Testis (tissue), 5 donors: ENCODE measurements at places on chromosomes 5 and 9. TPM values are rescaled to one million over a fixed set of nuclear protein-coding genes. Genes with fewer than 3 reads are reported as not detected.

GRCh38 chr5:110727025-110727314, 499 bp upstream of the TMEM232 start:
- no peaks in the 10 kb centered on the region for H3K36me3 ChIP-seq
- H3K4me1 ChIP-seq: no peaks in the 10 kb centered on the region
- no peaks in the 10 kb centered on the region for H3K27me3 ChIP-seq
- no peak for DNase-seq
- no peak overlapping the region for H3K27ac ChIP-seq

- no peaks in the 10 kb centered on the region for H3K27me3 ChIP-seq
- no peak overlapping the region for H3K27ac ChIP-seq
- H3K4me1 ChIP-seq: no peaks in the 10 kb centered on the region
- no peak overlapping the region for H3K4me3 ChIP-seq
Measured at GRCh38 chr5:66223637-66224036, 79.5 kb downstream of the SREK1 start.

DNA sequence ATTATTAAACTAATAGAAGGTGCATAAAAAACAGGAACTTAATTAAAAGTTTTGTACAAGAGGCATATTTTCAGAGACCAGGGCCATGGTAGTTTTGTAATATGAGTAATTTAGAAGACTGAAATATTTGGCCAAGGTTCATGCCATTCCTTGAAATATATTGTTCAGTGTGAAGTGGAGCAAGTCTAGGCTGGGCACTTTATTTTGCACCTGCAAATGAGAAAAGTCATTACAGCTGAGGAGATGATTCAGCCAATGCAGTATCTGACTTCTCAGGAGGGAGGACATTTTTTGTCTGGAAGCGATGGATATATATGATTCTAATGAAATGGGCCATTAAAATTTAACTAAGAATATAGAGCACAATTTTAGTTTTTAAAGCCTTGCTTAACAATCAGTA, 754.0 kb upstream of the ADAMTS16 start:
- H3K4me1 ChIP-seq: no peaks in the 10 kb centered on the region
- no peak for DNase-seq
- H3K27ac ChIP-seq: no peak overlapping the region
- no peaks in the 10 kb centered on the region for H3K27me3 ChIP-seq

- no peaks in the 10 kb centered on the region for H3K36me3 ChIP-seq
- H3K27me3 ChIP-seq: no peaks in the 10 kb centered on the region
- H3K4me3 ChIP-seq: no peak overlapping the region
- no peak overlapping the region for H3K27ac ChIP-seq
- peaks cover 6% of the 10 kb centered on the region for H3K4me1 ChIP-seq
Measured at GRCh38 chr9:137759117-137759516, 118.5 kb upstream of the CACNA1B start.

DNA sequence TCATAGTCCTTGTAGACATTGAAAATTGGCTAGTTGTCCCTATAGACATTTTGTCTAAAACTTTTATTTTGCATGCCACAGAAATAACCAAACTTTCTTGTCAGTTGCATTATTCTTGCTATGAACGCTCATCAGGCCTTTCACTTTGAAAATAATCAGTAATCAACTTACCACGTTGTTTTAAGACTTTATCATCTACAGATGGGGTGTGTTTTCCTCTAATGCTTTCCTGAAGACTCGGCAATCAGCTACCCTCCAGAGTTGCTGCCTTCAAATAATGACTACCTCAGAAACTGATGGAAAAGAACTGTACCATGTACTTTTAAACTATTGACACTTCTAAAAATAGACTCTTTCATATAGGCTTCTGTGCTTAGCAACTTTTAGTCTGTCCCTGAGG, 33.5 kb upstream of the HSPB3 start:
- no peaks in the 10 kb centered on the region for H3K27me3 ChIP-seq
- no peak for DNase-seq

- H3K27me3 ChIP-seq: no peaks in the 10 kb centered on the region
- H3K27ac ChIP-seq: peak overlapping the region; percentile 84
- peak overlapping the region; percentile 93 for H3K4me3 ChIP-seq
- no peaks in the 10 kb centered on the region for H3K36me3 ChIP-seq
- peaks cover 9% of the 10 kb centered on the region for H3K4me1 ChIP-seq
Measured at GRCh38 chr5:146203872-146204192, 427 bp downstream of the RBM27 start.

GRCh38 chr9:95302479-95302878, 15.0 kb downstream of the FANCC start:
- no peak overlapping the region for H3K4me3 ChIP-seq
- no peak for DNase-seq
- no peaks in the 10 kb centered on the region for H3K36me3 ChIP-seq
- H3K27me3 ChIP-seq: no peaks in the 10 kb centered on the region
- no peak overlapping the region for H3K27ac ChIP-seq
- no peaks in the 10 kb centered on the region for H3K4me1 ChIP-seq

DNA sequence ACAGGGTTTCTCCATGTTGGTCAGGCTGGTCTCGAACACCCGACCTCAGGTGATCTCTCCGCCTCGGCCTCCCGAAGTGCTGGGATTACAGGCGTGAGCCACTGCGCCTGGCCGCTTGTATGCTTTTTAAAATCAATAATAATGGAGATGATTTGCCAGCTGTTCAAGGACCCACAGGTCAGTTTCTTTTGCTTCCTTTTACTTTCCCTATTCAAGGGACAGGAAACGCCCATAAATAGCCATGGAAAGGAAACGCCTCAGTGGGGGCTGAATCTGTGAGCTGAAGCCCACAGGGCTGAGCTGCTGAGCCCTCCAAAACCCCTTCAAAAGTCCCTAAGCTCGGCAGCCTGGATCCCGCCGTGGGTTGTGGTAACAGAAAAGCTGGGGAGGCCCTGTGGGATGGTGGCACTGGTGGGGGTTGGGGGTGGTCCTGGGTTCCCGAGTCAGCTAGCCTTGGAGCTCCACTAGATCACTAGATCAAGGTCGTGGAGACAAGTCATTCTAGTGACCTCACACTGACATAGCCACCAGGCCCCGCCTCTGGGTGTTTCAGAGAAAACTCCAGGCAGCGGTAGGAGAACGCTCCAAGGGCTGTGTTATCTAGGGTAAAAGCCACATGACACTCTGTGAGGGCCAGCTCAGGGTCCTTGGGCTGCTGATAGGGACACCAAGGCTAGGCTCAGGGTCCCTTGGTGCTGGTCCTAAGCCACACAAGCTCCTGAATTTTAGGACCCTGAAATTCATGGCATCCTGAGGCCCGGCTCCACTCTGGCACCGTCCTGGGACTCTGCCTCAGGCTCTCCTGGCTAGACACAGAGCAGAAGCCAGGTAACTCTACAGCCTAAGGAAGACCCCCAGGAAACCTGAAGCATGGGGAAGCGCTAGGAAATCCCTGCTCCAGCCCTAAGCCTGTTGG, 18.0 kb upstream of the DUSP1 start:
- no peaks in the 10 kb centered on the region for H3K27me3 ChIP-seq
- H3K4me3 ChIP-seq: no peak overlapping the region
- peaks cover 20% of the 10 kb centered on the region for H3K4me1 ChIP-seq
- H3K36me3 ChIP-seq: no peaks in the 10 kb centered on the region
- H3K27ac ChIP-seq: peak overlapping the region; percentile 91

NRARP gene
- 14.4 TPM for total RNA-seq

AQP7 gene
- total RNA-seq: 19.1 TPM

DNA sequence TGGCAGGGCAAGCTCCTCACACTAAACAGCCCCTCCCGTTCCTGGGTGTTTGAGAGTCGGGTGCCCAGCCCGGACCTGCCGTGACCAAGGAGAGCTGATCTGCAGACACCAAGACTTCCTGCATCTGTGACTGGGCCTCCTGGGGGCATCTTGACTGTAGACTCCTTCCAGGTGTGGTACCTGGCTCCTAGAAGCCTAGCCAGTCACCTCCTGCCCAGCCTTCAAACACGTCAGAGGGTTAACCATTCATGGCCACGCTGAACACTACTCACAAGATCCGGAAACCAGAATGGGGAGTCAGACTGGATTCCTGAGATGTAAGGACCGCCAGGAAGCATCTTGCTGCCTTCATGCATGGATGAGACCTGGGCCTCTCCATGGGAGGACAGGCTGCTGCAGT, 3.7 kb upstream of the LCN2 start:
- H3K27ac ChIP-seq: no peak overlapping the region
- H3K27me3 ChIP-seq: no peaks in the 10 kb centered on the region
- DNase-seq: no peak
- no peaks in the 10 kb centered on the region for H3K4me1 ChIP-seq

PCDHGA11 gene
- total RNA-seq: 9.1 TPM

- H3K4me3 ChIP-seq: no peak overlapping the region
- no peaks in the 10 kb centered on the region for H3K4me1 ChIP-seq
- no peaks in the 10 kb centered on the region for H3K27me3 ChIP-seq
- H3K27ac ChIP-seq: no peak overlapping the region
- no peaks in the 10 kb centered on the region for H3K36me3 ChIP-seq
Measured at GRCh38 chr5:82804155-82804690, 273.0 kb downstream of the TMEM167A start.

DNA sequence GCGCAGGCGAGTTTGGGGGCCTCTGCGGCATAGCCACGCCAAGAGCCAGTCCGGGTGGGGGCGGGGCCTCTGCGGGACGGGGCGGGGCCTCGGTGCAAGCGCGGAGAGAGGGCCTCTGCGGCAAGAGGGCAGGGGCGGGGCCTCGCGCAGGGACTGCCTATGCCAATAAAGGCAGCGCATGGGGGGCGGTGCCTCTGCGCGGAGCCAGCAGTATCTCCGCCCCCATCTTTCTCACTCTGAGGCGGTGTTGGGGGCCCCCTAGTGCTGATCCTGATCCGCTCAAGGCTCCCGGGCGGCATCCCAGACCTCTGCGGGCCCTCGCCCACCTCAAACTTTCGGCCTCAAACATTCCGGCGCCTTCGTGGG, 9.2 kb upstream of the GPRIN1 start:
- peak; percentile 81 for DNase-seq
- peak overlapping the region; percentile 36 for H3K4me3 ChIP-seq
- H3K27me3 ChIP-seq: no peaks in the 10 kb centered on the region

CERCAM gene
- 21.7 TPM for total RNA-seq

- no peaks in the 10 kb centered on the region for H3K36me3 ChIP-seq
- no peak for DNase-seq
- H3K4me3 ChIP-seq: no peak overlapping the region
- no peak overlapping the region for H3K27ac ChIP-seq
Measured at GRCh38 chr5:10595672-10596309, 31.9 kb downstream of the ANKRD33B start.

NSUN2 gene
- total RNA-seq: 80.1 TPM

- no peak overlapping the region for H3K27ac ChIP-seq
- DNase-seq: no peak
- no peaks in the 10 kb centered on the region for H3K4me1 ChIP-seq
- H3K36me3 ChIP-seq: no peaks in the 10 kb centered on the region
- H3K27me3 ChIP-seq: no peaks in the 10 kb centered on the region
- H3K4me3 ChIP-seq: no peak overlapping the region
Measured at GRCh38 chr9:133445293-133445969, 14.3 kb upstream of the CACFD1 start.

- H3K27me3 ChIP-seq: no peaks in the 10 kb centered on the region
- H3K4me3 ChIP-seq: peak within 1 kb of the TSS; percentile 64
- peak within 1 kb of the TSS; percentile 57 for H3K27ac ChIP-seq
- peak; percentile 82 for DNase-seq
- H3K4me1 ChIP-seq: peaks cover 29% of the 10 kb centered on the region
- H3K36me3 ChIP-seq: no peaks in the 10 kb centered on the region
Measured at GRCh38 chr5:150778517-150779396, at the start of gene SMIM3. TSS of gene SMIM3 (plus strand) at chr5:150778757. CDS start at chr5:150795441, 16,684 bp downstream.

- no peaks in the 10 kb centered on the region for H3K27me3 ChIP-seq
- H3K4me1 ChIP-seq: peaks cover 7% of the 10 kb centered on the region
- no peak for DNase-seq
- H3K4me3 ChIP-seq: no peak overlapping the region
Measured at GRCh38 chr5:157308836-157309465, 43.0 kb downstream of the CYFIP2 start.

TRPM6 gene
- total RNA-seq: 6.7 TPM

PTCD2 gene
- total RNA-seq: 8.2 TPM

NRG2 gene
- 13.0 TPM for total RNA-seq

DNA sequence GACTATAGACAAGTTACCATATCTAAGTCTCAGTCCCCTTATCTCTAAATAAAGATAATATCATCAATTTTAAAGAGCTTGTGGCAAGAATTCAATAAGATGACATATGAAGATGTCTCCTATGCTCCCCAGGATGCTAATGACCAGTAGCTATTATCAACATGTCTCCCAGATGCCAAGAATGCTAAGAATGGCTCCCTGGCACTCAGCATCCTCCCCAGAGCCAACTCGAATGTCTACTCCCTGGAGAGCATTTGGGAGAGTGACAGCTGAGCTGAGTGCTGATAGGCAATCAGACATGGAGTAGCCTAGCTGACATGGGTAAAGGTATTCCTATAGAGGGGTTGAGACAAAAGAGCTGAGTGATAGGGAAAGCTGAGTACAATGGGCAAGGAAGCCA, 15.9 kb downstream of the P4HA2 start:
- no peak for DNase-seq
- no peaks in the 10 kb centered on the region for H3K36me3 ChIP-seq
- H3K4me3 ChIP-seq: no peak overlapping the region
- H3K27me3 ChIP-seq: no peaks in the 10 kb centered on the region

- DNase-seq: no peak
- no peaks in the 10 kb centered on the region for H3K36me3 ChIP-seq
- H3K4me1 ChIP-seq: no peaks in the 10 kb centered on the region
- no peaks in the 10 kb centered on the region for H3K27me3 ChIP-seq
Measured at GRCh38 chr5:56148453-56148971, 84.6 kb downstream of the ANKRD55 start.

RNF130 gene
- 65.0 TPM for total RNA-seq

DNA sequence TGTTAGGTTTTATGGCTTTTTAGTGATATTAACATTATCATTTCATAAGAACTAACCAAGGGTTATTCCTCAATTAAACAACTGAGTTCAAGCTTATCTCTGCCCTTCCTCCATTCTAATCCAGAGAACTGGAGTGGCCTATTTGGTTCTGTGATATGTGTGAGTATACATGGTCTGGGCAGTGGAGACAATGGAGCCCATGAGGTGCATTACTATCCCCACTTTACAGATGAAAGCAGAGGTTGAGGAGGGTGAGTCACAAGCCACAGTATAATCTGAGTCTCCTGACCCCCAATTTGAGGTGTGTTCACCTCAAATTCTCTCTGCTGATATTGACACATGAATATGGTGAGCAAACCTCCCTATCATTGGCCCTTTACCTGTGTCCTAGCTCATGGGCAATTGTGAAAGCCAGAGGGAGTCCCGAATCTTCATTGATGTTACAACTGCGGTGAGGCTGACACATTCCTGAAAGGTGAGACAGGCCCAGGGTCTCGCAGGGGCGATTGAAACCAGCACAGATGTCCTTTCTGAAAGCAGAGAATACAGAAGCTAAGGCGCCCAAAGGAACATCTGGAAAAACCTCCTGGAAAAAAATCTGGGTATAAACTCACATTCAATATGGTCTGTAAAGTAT, 217.2 kb downstream of the TARS1 start:
- H3K36me3 ChIP-seq: no peaks in the 10 kb centered on the region
- no peak for DNase-seq
- H3K4me1 ChIP-seq: peaks cover 3% of the 10 kb centered on the region
- no peaks in the 10 kb centered on the region for H3K27me3 ChIP-seq
- no peak overlapping the region for H3K27ac ChIP-seq
- no peak overlapping the region for H3K4me3 ChIP-seq

NAIP gene
- total RNA-seq: 29.0 TPM

DEPDC1B gene
- total RNA-seq: 14.5 TPM
